ENCODE measurements at places on chromosomes 2 and 18. TPM values are rescaled to one million over a fixed set of nuclear protein-coding genes. Genes with fewer than 3 reads are reported as not detected.

Gene GLB1L
- total RNA-seq = 9.6 TPM

Gene MBOAT2
- 54.2 TPM for total RNA-seq

Gene TUBA4B
- not detected for total RNA-seq

Gene DSG4
- 0.09 TPM for total RNA-seq

Gene TNFAIP6
- total RNA-seq = 1.2 TPM

GRCh38 chr18:2104620-2105462, 466.5 kb downstream of the METTL4 start:
- DNase-seq = peak; percentile 47
- no peak overlapping the region for H3K27ac ChIP-seq
- peaks cover 9% of the 10 kb centered on the region for H3K4me1 ChIP-seq
- H3K36me3 ChIP-seq = no peaks in the 10 kb centered on the region

GRCh38 chr18:35933982-35934381, 38.5 kb upstream of the RMP24 start:
- H3K36me3 ChIP-seq = no peaks in the 10 kb centered on the region
- no peaks in the 10 kb centered on the region for H3K27me3 ChIP-seq
- no peak overlapping the region for H3K27ac ChIP-seq
- no peak for DNase-seq
- no peaks in the 10 kb centered on the region for H3K4me1 ChIP-seq

- H3K4me3 ChIP-seq = no peak overlapping the region
- H3K36me3 ChIP-seq = no peaks in the 10 kb centered on the region
- peaks cover 11% of the 10 kb centered on the region for H3K4me1 ChIP-seq
Measured at GRCh38 chr2:75465317-75465984, 95.3 kb downstream of the EVA1A start.

DNA sequence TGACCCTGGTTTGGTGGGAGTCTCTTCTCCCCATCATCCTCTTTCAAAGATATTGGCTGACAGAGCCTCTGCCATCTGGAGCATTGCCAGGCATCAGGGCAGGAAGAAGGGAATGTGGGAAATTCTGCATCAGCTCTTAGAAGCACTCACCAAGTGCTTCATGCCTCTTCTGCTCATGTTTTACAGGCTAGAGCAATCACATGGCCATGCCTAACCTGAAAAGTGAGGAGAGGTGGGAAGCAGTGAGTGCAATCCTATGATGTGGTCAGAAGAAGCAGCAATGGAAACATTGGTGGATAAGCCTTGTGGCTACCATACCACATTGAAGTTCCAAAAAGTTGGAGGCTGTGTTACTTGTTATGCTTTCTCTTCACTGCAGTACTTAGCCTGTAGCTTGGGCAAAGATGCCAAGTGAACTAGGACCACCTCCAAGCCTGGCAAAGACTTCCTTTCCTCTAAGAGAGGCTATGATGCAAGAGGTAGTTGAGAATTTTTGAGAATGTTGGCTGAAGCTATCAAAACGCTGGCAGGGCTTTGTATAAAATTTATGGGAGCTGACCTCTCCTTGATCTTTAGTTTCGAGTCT, 64.1 kb downstream of the BCL2L11 start:
- no peak overlapping the region for H3K27ac ChIP-seq
- no peaks in the 10 kb centered on the region for H3K27me3 ChIP-seq
- H3K36me3 ChIP-seq = no peaks in the 10 kb centered on the region
- DNase-seq = no peak

DNA sequence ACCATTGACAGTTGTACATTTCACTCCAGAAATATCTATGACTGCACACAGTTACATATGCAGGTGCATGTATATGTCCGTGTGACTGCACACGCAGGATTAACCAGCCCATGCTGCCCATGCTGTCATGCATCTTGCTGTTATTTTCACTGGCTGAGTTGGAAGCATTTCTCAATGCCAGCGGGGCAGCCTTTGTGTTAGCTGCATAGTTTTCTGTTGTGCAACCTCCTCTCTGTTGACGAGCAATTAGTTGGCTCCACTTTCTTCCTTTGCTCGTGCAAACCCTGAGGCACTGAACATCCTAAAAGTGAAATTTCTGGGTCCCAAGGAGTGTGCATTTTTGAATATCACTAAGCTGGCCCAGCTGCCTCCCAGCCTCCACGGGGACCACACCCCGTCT, 133.4 kb upstream of the GLI2 start:
- peaks cover 29% of the 10 kb centered on the region for H3K27me3 ChIP-seq
- no peak for DNase-seq
- H3K4me3 ChIP-seq = no peak overlapping the region

- H3K27ac ChIP-seq = peak overlapping the region; percentile 5
- DNase-seq = no peak
- peaks cover 1% of the 10 kb centered on the region for H3K36me3 ChIP-seq
- H3K27me3 ChIP-seq = no peaks in the 10 kb centered on the region
- H3K4me1 ChIP-seq = peaks cover 18% of the 10 kb centered on the region
Measured at GRCh38 chr18:12645751-12646203, 12.1 kb downstream of the SPIRE1 start.

- no peak overlapping the region for H3K27ac ChIP-seq
- H3K27me3 ChIP-seq = peaks cover 26% of the 10 kb centered on the region
- no peak for DNase-seq
- H3K36me3 ChIP-seq = no peaks in the 10 kb centered on the region
Measured at GRCh38 chr18:57466745-57467409, 31.7 kb downstream of the ONECUT2 start.

DNA sequence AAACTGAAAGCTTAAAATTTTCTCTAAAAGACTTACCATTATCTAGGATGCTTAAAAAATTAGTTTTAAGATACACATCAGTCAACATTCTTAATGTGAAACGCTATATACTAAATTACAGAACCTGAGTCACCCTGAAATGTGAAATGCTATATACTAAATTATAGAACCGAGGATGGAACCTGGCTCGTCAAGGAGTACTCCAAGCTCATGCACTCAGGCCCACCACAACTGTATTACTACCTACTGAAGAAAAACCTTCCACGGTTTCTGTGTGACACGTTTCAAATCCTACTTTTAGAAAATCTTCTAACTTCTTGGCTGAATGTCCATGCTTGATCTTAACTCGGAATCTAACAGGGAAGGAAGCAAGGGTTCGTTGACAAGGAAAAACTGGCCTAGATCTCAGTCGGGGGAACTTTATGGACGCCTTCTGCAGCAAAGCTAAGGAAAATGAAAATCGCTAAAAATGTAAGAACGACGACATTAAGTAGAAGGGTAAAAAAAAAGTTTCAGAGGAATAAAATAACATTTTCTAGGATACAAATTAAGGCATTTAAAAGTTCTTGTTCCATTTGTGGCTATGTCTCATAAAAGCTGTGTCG, 1.4 kb downstream of the PRKD3 start:
- H3K36me3 ChIP-seq = no peaks in the 10 kb centered on the region
- no peak for DNase-seq
- H3K4me3 ChIP-seq = peak overlapping the region; percentile 98
- H3K4me1 ChIP-seq = peaks cover 53% of the 10 kb centered on the region
- peak overlapping the region; percentile 98 for H3K27ac ChIP-seq
- H3K27me3 ChIP-seq = no peaks in the 10 kb centered on the region

GRCh38 chr2:137379186-137379585, 585.1 kb upstream of the HNMT start:
- no peak for DNase-seq
- peaks cover 6% of the 10 kb centered on the region for H3K4me1 ChIP-seq
- peaks cover 2% of the 10 kb centered on the region for H3K27me3 ChIP-seq
- no peaks in the 10 kb centered on the region for H3K36me3 ChIP-seq

- no peak overlapping the region for H3K27ac ChIP-seq
- no peaks in the 10 kb centered on the region for H3K27me3 ChIP-seq
- no peaks in the 10 kb centered on the region for H3K4me1 ChIP-seq
- H3K36me3 ChIP-seq = peaks cover 24% of the 10 kb centered on the region
- no peak overlapping the region for H3K4me3 ChIP-seq
Measured at GRCh38 chr18:68676913-68677312, 38.0 kb downstream of the TMX3 start.

DNA sequence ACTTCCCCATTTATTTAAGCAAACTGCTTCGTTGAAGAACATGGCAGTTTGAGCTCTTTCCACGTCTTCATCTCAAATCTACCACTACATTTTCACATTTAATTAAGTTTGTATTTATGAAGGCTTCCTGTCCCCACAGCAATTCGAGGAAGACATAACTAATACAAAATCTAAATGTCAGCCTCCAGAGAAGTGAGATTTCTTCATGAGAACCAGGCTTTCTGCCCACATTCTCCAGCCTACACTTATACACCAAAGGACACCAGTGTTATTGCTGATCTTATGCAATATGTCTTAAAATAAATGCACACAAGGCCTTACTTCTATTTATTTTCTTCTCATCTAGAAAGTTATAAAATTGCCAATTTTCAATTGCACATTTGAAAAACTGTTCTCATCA, 1209.3 kb upstream of the FAM98A start:
- no peaks in the 10 kb centered on the region for H3K4me1 ChIP-seq
- no peak overlapping the region for H3K4me3 ChIP-seq
- H3K27ac ChIP-seq = no peak overlapping the region

DNA sequence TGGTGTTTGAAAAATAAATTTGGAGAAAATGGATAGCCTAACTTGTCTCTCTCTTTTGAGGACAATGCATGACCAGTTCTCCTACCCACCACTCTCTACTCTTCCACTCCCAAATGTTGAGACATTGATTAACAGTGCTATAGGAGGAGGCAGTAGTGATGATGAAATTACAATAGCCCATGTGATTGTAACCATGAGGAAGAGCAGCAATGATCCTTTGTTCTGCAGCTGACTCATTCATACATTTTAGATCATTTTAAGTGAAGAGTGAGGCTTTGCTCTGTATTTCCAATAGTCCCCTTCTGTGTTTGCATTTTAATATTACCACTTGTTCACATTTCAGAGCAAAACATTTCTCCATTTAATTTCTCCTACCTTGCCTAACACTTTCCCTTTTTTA, 592.3 kb downstream of the THSD7B start:
- H3K27me3 ChIP-seq = no peaks in the 10 kb centered on the region
- no peak overlapping the region for H3K4me3 ChIP-seq
- H3K27ac ChIP-seq = no peak overlapping the region
- peaks cover 2% of the 10 kb centered on the region for H3K4me1 ChIP-seq

DNA sequence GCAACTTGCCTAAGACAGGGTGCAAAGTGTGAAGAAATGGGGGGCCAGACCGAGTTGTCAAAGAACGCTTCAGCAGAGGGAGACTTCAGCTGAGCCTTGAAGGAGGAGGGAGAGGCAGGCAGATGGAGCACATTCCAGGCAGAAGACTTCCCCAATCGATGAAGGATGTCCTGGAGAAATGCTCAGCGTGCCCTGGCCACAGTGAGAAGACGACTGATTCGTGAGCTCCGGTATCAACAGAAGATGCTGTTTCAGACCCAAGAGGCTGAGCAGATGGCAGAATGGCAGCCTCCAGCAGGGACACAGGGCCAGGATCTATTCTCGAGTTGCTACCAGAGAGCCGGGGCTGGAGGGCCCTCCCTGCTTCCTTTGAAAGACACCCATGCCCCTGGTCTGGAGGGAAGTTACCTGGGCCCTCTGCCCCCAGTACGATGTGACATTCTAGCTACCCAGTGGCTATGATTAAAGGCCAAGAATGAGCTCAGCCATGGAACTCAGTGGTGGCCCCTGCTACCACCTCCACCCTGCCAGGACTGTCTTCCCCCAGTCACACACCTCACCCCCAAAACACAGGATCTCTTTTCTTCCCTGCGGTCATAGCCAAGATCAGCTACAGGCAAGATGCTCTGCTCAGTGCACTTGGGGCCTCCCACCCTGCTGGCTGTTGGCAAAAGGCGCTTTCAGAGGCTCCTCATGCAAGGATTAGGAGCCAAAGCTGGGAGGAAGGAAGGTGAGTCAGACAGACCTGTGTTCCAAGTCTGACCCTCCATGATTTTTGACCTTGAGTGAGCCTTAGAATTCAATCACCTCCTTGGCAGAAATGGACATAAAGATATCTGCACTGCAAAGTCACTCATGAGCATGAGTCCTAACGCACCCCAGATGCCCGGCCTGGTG, 84.3 kb downstream of the TFCP2L1 start:
- no peaks in the 10 kb centered on the region for H3K27me3 ChIP-seq
- no peak overlapping the region for H3K4me3 ChIP-seq
- DNase-seq = no peak
- H3K27ac ChIP-seq = no peak overlapping the region
- H3K36me3 ChIP-seq = no peaks in the 10 kb centered on the region

- DNase-seq = no peak
- peaks cover 11% of the 10 kb centered on the region for H3K4me1 ChIP-seq
- no peak overlapping the region for H3K4me3 ChIP-seq
- no peaks in the 10 kb centered on the region for H3K27me3 ChIP-seq
Measured at GRCh38 chr2:207845202-207845864, 75.6 kb upstream of the FZD5 start.
